ENCODE measurements at places on chromosomes 4 and X. TPM values are rescaled to one million over a fixed set of nuclear protein-coding genes. Genes with fewer than 3 reads are reported as not detected.

The SPARCL1 gene
- 60.9 TPM for polyA plus RNA-seq

The CTAG1B gene
- polyA plus RNA-seq = not detected

DNA sequence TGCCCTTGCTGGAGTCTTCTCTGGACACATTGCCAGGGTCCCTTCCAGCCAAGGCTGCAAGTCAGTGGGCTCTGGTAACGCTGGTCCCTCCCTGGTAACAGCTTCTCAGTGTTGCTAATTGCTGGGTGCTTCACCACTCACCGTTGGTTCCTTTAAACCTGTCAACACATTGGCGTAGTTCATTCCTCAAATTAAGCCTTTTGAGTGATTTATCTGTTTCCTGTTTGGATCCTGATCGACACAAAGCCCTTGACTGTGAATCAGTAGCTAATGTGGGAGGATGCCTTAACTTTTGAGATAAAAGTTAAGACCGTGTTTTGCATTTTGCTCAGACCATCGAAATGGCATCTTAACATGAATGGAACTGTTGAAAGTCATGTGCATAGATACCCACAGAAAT is 125.9 kb downstream of the AMELX start:
- DNase-seq = no peak
- H3K4me1 ChIP-seq = no peaks in the 10 kb centered on the region
- no peaks in the 10 kb centered on the region for H3K36me3 ChIP-seq
- no peak overlapping the region for H3K27ac ChIP-seq
- no peak overlapping the region for H3K4me3 ChIP-seq
- H3K27me3 ChIP-seq = no peaks in the 10 kb centered on the region

DNA sequence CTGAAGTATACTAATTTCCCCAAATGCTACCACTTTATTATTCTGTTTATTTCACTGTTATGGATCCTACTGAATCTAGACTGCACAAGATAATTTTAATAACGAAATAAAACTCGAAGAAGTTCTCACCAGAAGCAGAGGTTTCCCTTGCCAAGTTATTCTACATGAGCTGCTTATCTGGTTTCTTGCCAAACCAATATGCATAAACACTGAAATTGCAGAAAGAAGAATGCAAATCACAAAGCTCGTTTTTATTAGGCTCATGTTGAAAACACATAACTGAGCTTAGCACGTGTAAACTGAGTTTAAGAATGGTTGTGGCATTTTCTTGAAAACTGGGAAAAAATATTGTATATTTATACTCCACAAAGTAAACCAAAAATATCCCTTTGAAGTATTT is 35.9 kb downstream of the GRID2 start:
- H3K27me3 ChIP-seq = no peaks in the 10 kb centered on the region
- H3K36me3 ChIP-seq = no peaks in the 10 kb centered on the region
- H3K27ac ChIP-seq = no peak overlapping the region
- no peak for DNase-seq
- H3K4me1 ChIP-seq = no peaks in the 10 kb centered on the region

DNA sequence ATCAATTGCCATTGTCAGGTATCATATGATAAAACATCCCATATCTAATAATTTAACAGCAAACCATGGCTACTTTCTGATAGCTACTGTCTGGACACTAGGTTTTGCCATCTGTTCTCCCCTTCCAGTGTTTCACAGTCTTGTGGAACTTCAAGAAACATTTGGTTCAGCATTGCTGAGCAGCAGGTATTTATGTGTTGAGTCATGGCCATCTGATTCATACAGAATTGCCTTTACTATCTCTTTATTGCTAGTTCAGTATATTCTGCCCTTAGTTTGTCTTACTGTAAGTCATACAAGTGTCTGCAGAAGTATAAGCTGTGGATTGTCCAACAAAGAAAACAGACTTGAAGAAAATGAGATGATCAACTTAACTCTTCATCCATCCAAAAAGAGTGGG is 7.0 kb downstream of the NPY5R start:
- no peak overlapping the region for H3K4me3 ChIP-seq
- DNase-seq = peak; percentile 15
- H3K27ac ChIP-seq = no peak overlapping the region
- H3K4me1 ChIP-seq = no peaks in the 10 kb centered on the region
- no peaks in the 10 kb centered on the region for H3K27me3 ChIP-seq

DNA sequence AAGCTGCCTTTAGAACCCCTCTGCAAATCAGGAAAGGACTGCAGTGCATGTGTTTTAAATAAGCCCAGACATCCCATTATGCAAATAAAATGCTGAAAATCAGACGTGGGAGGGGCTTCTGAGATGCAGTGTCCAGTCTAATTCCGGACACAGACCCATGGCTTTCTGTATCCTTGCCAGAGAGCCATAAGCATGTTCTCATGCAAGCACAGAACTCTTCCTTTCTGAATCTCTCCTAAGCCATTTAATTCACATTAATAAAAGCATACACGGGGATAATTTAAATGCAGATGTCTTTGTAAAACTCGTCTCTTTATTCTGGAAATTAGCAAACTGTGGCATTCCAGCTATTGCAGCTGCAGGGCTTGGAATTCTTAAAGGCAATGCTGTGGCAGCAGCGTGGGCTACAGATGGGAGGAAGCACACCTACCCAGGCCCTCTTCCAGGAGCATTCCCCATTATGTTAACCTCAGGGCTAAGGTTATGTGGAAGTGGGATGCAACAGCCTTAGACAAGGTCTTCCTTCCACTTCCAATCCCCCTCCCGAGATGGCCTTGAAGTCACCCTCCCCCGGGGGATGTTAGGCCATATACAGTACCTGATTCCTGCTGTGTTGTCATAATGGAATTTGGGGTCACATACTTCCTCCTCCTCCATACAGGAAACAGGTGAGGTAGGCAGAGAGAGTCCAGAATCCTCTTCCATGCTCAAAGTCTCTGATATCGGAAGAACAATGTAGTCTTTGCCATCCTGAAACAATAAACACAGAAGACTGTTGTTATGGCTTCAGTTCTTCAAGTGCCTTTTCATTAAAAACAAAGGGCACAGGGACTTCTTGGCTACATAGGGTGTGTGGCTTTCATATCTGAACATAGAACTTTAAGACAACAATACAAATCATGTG is 38.1 kb downstream of the KDR start:
- DNase-seq = no peak
- H3K27ac ChIP-seq = no peak overlapping the region
- H3K36me3 ChIP-seq = no peaks in the 10 kb centered on the region
- no peaks in the 10 kb centered on the region for H3K4me1 ChIP-seq

DNA sequence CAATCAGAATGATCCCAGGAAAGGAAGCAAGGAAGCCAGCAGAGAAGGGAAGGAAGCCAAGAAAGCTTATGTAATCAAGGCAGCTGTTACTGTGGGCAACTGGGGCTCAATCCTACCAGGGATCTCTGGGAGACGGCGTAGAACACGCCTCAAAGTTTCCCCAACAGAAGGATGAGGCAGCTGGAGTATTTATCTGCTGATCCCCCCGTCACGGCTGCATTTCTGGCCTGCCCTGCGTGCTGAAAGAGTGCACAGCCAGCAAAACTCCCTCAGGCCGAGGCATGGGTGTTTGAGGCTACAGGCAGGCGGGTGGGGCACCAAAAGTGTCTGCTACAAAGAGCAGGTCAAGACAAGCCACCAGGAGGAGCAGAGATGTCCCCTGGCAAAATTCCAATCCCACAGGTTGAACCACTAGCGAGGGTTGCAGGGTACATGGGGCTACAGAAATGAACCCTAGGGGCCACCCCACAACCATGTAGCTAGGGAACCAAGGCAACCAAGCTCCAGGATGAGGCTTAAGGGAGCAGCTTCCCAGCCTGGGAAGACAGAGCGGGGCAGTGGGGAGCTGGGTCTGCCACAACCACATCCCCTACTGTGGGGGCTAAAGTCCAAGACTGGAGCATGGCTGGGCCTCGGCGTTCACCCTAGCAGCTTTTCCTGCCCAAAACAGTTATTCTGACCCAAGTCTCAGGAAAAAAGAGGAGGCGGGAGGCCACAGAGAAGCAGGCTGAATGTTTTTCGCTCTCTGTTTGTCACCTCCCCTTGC is 113.4 kb downstream of the BCOR start:
- no peaks in the 10 kb centered on the region for H3K4me1 ChIP-seq
- H3K27me3 ChIP-seq = no peaks in the 10 kb centered on the region
- H3K4me3 ChIP-seq = no peak overlapping the region
- no peak overlapping the region for H3K27ac ChIP-seq
- H3K36me3 ChIP-seq = no peaks in the 10 kb centered on the region
- no peak for DNase-seq

- H3K4me1 ChIP-seq = no peaks in the 10 kb centered on the region
- H3K36me3 ChIP-seq = no peaks in the 10 kb centered on the region
- H3K4me3 ChIP-seq = peak within 1 kb of the TSS; percentile 57
These were observed at the start of gene PNPLA4 for GRCh38 chrX:7927259-7928167. Gene PNPLA4, minus strand, starts transcription at chrX:7927413. Its CDS starts 1,294 bp downstream, at chrX:7926119.

DNA sequence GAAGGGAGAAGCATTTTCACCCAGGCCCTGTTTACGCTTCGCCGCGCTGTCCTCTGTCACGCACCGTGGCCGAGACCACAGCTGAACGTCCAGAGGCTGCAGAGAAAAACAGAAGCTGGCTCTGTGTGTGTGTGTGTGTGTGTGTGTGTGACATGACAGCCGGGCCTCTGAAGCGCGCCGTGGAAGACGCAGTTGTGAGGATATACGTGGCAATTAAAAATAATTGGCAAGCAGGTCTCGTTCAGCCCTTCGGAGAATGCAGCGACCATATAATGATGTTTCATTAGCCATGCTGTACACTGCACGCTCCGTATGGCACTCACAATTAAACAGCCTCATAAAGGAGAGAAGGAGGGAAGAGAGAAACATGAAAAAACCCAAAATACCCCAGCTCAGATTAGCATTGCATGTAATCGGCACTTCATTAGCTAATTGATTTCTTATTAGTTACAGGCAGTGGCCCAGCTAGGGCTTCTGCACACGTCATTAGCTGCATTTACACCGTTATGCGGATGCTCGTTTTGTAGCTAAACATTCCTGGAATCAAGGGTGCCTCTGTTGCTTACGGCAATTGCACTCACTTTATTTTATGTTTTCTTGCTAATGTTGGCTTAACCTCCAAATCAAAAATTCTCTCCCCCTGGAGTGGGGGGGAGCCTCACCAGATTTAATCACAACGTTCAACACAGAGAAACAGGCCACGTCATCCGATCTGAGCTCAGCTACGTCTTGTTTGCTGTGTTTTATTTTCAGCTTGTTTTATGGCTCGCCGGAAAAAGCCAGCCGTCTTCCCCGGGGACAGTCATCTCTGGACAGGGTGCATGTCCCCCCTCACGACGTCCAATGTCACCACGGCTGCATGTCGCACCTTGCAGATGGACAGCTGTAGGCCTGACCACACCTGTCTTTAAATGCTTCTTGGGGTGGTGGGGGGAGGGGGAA is 74.6 kb upstream of the SHOX start:
- H3K27me3 ChIP-seq = no peaks in the 10 kb centered on the region
- H3K27ac ChIP-seq = no peak overlapping the region
- DNase-seq = no peak
- H3K36me3 ChIP-seq = no peaks in the 10 kb centered on the region

DNA sequence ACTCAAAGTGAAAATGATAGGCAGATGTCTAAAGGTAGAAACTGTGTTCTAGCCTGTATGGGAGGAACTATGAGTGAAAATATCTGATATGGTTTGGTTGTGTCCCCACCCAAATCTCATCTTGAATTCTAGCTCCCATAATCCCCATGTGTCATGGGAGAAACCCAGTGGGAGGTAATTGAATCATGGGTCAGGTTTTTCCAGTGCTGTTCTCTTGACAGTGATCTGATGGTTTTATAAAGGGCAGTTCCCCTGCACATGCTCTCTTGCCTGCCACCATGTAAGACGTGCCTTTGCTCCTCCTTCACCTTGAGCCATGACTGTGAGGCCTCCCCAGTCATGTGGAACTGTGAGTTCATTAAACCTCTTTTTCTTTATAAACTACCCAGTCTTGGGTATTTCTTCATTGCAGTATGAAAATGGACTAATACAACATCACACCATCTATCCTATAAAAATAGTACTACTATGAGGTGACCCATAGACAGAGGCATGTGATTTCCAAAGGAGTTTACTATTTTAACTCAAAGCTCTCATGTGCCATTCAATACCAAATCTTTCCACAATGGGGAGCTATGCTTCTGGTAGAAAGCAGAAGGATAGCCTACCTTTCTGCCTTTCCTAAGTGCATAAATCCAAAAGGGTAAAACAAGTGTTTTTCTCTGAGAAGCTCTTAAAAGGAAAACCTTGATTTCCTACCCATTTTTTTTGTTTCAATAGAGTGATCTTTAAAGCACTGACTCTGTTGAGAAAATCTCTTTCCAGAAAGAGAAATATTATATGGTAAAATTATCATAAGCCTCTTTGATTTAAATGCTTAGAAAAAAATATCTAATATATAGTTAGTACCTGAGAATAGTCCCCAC is 38.8 kb downstream of the SEC31A start:
- no peaks in the 10 kb centered on the region for H3K4me1 ChIP-seq
- peaks cover 39% of the 10 kb centered on the region for H3K36me3 ChIP-seq
- DNase-seq = peak; percentile 39
- no peaks in the 10 kb centered on the region for H3K27me3 ChIP-seq
- H3K4me3 ChIP-seq = no peak overlapping the region

DNA sequence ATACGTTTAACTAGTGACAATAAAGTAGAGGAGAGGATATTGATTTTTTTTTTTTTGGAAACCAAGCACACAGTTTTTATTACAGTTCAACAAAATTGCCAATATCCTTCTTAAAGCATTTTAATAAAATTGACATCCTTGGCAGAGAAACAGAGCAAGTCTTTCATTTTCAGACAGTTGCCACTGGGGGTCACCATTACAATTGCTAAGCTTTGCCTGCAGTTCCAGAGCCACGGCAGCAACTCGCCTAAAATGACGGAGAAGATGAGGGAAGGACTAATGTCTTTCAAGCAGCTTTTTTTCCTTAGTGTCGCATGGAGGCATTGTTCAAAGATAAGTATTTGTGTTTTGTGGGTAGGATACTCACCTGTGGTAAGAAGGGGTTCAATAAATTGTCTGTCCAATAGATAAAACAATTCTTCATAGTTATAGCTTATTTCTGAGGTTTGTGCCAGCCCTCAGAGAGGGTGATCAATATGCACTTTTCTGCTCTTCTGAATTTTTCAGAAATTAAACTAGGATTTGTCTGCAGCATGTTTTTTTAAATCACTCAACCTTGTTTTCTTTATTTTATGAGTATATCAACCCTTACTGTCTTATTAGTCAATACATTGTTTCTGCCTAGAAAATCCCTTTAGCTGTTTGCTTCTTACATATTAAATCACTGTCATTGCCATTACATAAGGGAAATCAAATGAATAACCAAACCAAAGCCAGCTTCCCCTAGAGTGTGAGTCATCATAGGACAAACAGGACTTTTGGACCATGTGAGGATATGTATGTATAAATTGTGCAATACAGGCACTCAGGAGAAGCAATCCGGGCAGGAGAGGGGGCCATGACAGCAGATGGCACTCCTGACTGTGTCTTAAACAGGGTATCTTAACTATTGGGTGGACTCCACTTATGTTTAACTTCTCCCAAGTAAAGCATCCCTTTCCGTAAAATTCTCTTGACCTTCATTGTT is 508.1 kb upstream of the ARX start:
- H3K4me3 ChIP-seq = no peak overlapping the region
- no peak overlapping the region for H3K27ac ChIP-seq
- H3K4me1 ChIP-seq = no peaks in the 10 kb centered on the region
- DNase-seq = peak; percentile 63
- no peaks in the 10 kb centered on the region for H3K27me3 ChIP-seq

- no peak for DNase-seq
- no peaks in the 10 kb centered on the region for H3K4me1 ChIP-seq
- H3K27me3 ChIP-seq = peaks cover 46% of the 10 kb centered on the region
- no peak overlapping the region for H3K4me3 ChIP-seq
- H3K27ac ChIP-seq = no peak overlapping the region
- H3K36me3 ChIP-seq = no peaks in the 10 kb centered on the region
These were observed 112.5 kb downstream of the ADRA2C start for GRCh38 chr4:3878678-3879077.

- no peaks in the 10 kb centered on the region for H3K4me1 ChIP-seq
- no peaks in the 10 kb centered on the region for H3K27me3 ChIP-seq
- H3K36me3 ChIP-seq = no peaks in the 10 kb centered on the region
These were observed 26.1 kb downstream of the PPP2R3B start for GRCh38 chrX:360496-361150.

All from small intestine (tissue), 16 donors.